Amniotic epithelial cell (primary cell): ENCODE measurements at places on chromosomes 16 and 17.

DNA sequence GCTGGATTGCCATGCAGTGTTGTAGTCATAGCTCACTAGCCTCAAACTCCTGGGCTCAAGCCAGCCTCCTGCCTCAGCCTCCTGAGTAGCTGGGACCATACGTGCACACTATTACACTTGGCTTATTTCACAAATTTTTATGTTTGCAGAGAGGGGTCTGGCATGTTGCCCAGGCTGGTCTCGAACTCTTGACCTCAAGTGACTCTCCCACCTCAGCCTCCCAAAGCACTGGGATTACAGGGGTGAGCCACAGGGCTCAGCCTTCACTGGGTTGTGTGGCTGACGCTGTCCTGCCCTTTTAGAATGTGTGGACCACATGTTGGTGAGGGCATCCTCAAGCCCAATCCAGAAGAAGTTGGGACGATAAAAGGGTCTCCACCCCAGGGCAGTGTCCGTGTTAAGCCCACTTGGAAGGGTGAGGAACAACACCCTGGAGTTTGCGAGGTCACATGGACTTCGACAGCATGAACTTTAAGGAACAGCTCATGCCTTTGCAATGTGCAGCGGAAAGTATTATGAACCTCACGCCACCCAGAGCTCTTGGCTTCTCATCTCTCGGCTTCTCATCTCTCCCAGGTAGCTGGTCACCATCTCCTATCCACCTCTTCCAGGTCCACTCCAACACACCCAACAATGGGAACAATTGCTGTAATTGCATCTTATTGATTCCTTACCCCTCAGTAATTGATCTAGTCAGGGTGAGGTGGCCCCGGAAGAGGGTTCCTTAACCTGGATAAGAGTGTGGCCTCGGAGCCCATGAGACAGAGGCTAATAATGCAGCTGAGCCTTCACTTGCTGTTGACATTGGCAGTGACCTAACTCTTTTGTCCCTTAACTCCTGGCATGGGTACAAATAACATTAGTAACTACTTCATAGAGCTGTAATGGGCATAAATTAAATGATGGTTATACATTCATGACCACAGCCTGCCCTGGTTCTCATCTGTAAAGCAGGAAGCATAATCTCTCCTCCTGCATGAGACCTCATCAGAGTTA lies 6.7 kb downstream of the FOXL1 start:
- no peak for DNase-seq

GRCh38 chr17:75326226-75326848 lies 37.1 kb upstream of the SLC25A19 start:
- DNase-seq: peak; percentile 36

DNA sequence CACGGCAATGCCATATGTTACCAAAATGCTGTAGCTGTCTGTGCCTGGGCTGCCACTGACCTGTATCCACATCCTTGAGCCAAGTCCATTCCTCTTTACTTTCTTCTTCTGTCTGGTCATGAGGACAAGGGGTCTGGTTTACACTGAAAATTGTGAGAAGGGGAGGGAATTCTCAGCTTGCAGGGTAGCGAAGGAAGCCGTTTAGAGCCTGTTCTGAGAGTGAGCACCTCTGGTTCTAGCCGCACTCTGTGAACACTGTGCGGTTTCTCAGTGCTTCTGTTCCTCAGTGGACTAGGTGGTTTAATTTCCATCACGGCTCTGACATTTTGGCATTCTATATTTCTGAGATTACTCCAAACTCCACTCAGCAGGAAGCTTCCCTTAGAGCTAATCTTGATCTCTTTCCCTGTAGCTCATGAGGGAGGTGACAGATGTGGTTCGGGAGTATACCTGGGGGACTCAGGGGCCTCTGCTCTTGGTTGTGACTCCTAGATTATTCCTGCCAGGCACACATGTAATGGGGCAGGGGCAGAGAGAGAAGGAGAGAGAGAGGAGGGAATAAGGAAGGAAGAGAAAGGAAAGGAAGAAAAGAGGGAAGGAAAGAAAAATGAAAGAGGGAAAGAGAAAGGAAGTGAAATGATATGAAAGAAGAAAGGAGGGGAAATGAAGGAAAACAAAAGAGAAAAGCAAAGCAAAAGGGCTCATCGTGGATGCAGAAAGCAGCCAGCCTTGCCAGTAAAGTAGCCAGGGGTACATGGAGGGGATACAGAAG lies 14.2 kb upstream of the TBX21 start:
- no peak for DNase-seq

- DNase-seq: peak; percentile 34
Measured at GRCh38 chr16:85275533-85276249, 163.4 kb upstream of the CIBAR2 start.

- no peak for DNase-seq
Measured at GRCh38 chr17:38461683-38462082, 33.4 kb downstream of the ARHGAP23 start.

DNA sequence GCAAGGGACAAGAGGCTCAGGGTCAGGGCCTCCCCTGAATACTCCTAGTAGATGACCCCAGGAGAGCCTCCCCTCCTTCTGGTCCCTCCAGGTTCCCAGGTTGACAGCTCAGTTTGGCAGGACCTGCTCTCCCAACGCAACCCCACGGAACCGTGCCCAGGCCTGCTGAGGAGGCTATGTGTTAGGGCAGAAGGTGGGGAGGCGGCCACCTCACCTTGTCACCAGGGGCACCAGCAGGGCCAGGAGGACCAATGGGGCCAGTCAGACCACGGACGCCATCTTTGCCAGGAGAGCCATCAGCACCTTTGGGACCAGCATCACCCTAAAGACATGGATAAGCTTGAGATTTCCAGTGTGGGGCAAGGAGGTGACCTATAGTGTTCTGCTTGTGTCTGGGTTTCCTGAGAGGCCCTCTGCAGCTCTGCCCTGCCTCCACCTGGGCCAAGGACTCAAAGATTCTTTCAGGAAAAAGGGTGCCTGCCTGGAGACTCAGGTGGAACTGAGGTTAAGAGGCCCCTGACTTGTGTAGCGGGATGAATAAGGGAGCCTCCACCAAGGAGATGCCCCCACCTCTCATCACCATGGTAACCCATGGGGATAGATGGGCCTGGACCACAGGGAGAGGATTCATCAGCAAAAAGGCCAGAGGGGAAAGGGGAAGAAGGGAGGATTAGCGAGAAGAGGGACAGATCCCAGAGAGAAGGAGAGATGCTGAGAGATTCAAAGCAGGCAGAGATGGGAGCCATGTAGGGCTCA lies 10.7 kb downstream of the COL1A1 start:
- DNase-seq: no peak

DNA sequence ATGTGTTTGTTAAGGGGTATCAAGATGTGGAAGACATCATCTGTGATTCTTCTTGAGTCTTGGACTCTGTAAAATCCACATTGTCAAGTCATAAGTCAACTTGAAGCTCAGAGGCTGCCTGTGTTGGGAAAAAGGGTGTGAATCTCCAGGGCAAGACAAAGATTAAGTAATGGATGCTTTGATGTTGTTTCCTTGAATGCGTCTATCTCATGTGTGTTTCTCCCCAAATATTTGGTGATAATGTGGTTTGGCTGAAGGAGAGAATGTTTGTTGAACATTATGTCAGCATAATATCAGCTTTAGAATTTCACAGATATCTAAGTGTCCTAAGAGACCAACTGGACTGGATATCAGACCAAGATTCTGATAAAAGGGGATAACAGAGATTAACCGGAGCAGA lies 24.1 kb upstream of the KCNJ16 start:
- peak; percentile 79 for DNase-seq

- DNase-seq: no peak
Measured at GRCh38 chr17:286571-286970, 66.0 kb downstream of the RPH3AL start.

DNA sequence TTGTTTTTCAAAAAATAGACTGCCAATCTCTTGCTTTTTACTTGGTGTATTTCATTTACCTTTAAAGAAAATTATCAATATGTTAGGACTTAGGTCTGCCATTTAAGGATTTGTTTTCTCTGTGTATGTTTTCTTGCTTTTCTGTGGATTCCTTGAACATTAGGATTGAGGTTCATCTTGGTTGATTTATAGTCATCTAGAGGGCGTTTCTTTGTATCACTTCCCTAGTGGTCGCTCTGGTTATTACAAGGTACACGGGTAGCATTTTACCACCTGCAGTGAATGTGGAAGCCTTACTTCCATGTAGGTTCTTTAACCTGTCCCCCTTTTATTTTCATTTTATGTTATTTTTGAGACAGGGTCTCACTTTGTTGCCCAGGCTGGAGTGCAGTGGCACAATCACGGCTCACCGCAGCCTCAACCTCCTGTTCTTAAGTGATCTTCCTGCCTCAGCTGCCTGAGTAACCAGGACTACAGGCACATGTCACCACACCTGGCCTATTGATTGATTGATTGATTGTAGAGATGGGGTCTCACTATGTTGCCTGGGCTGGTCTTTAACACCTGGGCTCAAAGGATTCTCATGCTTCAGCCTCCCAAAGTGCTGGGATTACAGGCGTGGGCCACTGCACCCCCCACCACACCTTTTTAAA lies 35.2 kb upstream of the CBX4 start:
- DNase-seq: peak; percentile 47

- DNase-seq: no peak
Measured at GRCh38 chr16:65010125-65010524, 111.7 kb downstream of the CDH11 start.

DNA sequence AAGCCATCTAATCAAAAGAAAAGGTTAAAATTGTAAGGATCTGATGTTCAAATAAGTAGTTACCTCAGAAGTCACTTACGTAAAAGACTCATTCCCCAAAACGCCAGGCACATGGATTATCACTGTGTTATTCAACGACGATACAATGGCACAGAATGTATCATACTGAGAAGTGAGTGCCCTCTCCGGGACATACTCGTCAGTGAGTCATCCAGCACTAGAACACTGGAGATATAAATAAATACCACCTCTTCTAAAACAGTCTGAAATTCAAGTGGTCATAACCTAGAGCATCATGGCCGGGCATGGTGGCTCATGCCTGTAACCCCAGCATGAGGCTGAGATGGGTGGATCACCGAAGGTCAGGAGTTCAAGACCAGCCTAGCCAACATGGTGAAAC lies 24.9 kb downstream of the USP31 start:
- DNase-seq: peak; percentile 73

- no peak for DNase-seq
Measured at GRCh38 chr17:7656958-7657609, 6.4 kb downstream of the ATP1B2 start.

GRCh38 chr16:54430491-54431030 lies 144.0 kb upstream of the IRX3 start:
- DNase-seq: peak; percentile 33

GRCh38 chr17:57612202-57613071 lies 132.7 kb downstream of the CCDC182 start:
- DNase-seq: no peak

DNA sequence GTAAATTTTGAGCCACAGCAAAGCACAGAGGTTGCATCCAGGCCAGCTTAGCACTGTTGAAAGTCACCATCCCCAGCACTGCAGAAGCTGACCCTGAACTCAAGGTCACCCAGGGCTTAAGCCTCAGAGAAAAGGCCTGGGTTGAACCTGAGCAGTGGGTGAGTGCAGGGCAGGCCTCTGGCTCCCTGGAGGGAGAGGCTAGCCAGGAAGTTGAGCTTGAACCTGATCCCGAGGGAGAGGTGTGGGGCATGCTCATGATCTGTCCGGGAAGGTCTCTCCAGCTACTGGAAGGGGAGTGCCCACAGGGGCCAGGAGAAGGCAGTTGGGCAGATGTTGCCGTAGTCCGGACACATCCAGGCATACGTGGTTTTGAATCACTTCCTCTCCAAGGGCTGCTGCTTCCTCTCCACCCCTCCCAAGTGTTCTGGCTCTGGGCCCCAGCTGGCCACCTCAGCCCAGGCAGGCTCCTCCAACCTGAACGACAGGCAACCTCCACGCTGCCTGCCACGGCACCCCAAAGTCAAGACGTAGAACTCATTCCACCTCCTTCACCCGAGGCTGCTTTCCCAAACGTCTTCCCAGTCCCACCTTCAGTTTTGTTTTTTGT lies 18.4 kb downstream of the CARHSP1 start:
- DNase-seq: peak; percentile 83

- DNase-seq: no peak
Measured at GRCh38 chr17:80998118-80998747, 6.6 kb downstream of the CHMP6 start.

DNA sequence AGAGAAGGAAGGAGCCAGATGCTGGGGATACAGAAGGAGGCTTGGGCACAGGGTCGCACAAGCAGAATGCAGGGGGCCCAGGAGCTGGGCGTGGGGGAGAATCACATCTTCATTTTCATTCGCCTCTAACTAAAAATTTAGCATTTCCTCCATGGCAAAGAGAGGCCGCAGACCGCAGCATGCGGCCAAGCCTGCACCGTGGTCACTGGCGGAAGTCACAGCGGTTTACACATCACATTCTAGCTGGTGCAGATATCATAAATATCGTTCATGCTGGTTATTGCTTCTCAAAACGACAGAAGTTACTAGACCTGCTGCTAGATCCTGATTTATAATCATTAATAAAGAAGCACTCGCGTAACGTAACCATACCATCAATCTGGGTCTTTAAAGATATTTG lies 162.0 kb downstream of the NTN1 start:
- DNase-seq: no peak

GRCh38 chr16:23595951-23596720 lies at the start of gene NDUFAB1:
TSS of gene NDUFAB1 (minus strand) at chr16:23596316. CDS start at chr16:23596290, 26 bp downstream.
- DNase-seq: peak; percentile 78

GRCh38 chr16:30368792-30369090 lies 1.6 kb downstream of the TBC1D10B start:
- no peak for DNase-seq

GRCh38 chr17:21463779-21464407 lies 87.7 kb downstream of the KCNJ12 start:
- DNase-seq: peak; percentile 2

DNA sequence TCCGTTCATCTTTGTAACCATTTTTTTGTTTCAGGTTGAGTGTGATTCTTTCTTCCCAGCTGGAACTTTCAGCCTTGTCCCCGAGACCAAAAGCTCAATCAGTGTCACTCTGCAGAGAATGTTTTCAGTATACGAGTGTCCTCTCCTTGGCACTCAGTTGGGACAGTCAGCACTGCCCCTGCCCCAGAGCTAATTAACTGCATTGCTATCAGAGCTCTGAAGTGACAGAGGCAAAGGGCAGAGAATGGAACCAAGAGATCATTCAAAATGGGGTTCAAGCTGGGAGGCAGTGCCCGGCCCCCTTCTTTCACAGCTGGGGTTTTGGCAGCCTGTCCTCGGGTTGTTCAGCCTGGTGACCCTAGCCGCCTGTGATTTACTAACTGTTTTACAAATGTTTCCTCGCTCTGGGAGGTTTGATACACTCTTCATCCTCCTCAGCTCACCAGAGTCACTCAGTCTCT lies 195.9 kb upstream of the TBX2 start:
- no peak for DNase-seq

- no peak for DNase-seq
Measured at GRCh38 chr17:1146561-1147265, 33.1 kb downstream of the ABR start.

GRCh38 chr17:27601069-27601974 lies 29.7 kb upstream of the LGALS9 start:
- peak; percentile 80 for DNase-seq

DNA sequence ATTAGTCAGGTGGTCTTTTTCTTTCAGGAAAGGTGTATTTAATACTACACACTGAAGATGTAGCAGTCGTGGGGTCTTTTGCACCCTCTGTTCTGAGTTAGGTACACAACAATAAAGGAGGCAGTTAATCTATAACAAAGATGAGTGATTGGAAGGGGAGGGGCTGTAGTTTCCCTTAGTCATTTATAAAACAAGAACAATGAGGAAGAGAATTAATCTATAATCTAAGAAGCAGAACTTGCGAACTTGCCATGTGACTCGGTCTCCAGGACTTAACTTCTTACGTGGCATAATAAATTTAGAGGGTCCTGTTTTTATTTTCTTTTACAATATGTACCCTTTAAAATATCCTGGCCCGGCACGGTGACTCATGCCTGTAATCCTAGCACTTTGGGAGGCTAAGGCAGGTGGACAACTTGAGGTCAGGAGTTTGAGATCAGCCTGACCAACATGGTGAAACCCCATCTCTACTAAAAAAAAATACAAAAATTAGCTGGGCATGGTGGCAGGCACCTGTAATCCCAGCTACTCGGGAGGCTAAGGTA lies 8.6 kb upstream of the APPBP2 start:
- no peak for DNase-seq
